IPS DF 6.9 (cell line): ENCODE measurements at places on chromosomes 2 and 18.

- no peaks in the 10 kb centered on the region for H3K27me3 ChIP-seq
- no peak overlapping the region for H3K4me3 ChIP-seq
- H3K4me1 ChIP-seq: peaks cover 3% of the 10 kb centered on the region
- DNase-seq: no peak
Observed at GRCh38 chr2:236823041-236823629, 253.5 kb downstream of the ACKR3 start.

DNA sequence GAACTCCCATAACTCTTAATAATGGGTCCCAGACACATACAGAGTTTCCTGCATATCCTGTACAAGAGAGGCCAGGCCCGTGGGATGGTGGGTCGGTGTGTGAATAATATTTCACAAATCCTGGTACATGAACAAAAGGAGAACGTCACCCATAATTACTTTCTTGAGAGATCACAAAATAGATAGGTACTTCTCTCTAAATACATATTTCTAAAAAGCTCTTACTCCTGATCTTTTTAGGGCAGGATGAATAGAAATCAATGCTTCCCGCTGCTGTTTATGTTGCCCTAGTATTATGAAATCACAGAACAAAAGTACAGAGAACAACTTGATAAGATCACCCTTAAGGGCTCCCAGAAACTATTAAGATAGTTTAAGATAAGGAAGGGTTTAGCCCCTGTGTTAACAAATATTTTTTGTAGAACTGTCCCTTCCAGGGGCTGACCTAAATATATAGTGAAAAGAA lies 5.4 kb downstream of the IRS1 start:
- no peak overlapping the region for H3K4me3 ChIP-seq
- H3K4me1 ChIP-seq: peaks cover 10% of the 10 kb centered on the region
- DNase-seq: no peak
- H3K27me3 ChIP-seq: no peaks in the 10 kb centered on the region

GRCh38 chr2:122132147-122132691 lies 376.8 kb downstream of the TSN start:
- 0 out of 2 replicates have a peak, but pooled peaks cover 2% of the 10 kb centered on the region for H3K36me3 ChIP-seq
- H3K27ac ChIP-seq: no peak overlapping the region
- DNase-seq: no peak
- H3K4me3 ChIP-seq: no peak overlapping the region

DNA sequence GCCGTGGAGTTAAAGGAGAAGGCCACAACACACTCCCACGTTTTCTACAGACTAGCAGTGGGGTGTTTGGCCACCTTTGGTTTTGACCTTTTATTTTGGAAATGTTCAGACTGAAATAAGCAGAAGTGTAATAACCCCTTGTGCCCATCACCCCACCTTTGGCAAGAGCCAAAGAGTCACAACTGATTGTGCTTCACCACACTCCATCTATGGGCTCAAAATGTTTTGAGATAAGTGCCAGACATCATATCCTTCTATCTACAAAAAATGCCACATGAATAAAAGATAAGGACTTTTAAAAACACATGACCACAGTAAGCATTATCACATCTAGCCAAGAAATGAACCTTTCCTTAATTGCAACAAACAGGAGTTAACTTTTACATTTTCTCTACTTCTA lies 9.9 kb upstream of the GPR35 start:
- no peaks in the 10 kb centered on the region for H3K36me3 ChIP-seq
- H3K27ac ChIP-seq: no peak overlapping the region
- no peaks in the 10 kb centered on the region for H3K27me3 ChIP-seq
- DNase-seq: no peak
- no peak overlapping the region for H3K4me3 ChIP-seq
- no peaks in the 10 kb centered on the region for H3K4me1 ChIP-seq

- no peak for DNase-seq
- no peaks in the 10 kb centered on the region for H3K27me3 ChIP-seq
- H3K4me1 ChIP-seq: no peaks in the 10 kb centered on the region
Observed at GRCh38 chr18:11121443-11121849, 27.9 kb downstream of the PIEZO2 start.
